ENCODE measurements at places on chromosomes 16 and 17.

DNA sequence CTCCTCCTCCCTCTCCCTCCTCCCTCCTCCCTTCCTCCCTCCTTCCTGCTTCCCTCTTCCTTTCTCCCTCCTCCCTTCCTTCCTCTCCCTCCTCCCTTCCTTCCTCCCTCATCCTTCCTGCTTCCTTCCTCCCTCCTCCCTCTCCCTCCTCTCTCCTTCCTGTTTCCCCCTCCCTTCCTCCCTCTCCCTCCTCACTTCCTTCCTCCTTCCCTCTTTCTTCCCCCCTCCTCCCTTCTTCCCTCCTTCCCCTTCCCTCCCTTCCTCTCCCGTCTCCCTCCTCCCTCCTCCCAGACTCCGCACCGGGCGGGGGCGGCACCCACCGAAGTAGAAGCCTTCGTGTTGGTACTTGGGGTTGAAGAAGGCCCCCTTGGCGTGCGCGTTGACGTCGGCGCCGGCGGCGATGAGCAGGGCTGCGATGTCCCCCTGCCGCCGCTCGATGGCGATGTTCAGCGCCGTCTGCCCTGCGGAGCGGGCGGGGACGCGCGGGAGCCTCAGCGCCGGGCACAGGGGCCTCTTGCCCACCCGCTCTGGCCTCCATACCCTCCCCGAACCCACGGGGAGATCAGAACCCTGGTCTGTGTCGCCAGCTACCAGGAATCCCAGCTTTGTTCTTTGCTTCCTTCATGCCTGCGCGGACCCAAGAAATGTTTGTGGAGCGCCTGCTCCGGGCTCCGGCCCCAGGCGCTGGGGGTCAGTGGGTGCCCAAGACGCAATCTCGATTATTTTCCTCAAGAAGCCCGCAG lies 22.2 kb downstream of the TRPV3 start:
- no peak for DNase-seq

- no peak for DNase-seq
These were observed 46.1 kb upstream of the NLK start for GRCh38 chr17:27996202-27997043.

DNA sequence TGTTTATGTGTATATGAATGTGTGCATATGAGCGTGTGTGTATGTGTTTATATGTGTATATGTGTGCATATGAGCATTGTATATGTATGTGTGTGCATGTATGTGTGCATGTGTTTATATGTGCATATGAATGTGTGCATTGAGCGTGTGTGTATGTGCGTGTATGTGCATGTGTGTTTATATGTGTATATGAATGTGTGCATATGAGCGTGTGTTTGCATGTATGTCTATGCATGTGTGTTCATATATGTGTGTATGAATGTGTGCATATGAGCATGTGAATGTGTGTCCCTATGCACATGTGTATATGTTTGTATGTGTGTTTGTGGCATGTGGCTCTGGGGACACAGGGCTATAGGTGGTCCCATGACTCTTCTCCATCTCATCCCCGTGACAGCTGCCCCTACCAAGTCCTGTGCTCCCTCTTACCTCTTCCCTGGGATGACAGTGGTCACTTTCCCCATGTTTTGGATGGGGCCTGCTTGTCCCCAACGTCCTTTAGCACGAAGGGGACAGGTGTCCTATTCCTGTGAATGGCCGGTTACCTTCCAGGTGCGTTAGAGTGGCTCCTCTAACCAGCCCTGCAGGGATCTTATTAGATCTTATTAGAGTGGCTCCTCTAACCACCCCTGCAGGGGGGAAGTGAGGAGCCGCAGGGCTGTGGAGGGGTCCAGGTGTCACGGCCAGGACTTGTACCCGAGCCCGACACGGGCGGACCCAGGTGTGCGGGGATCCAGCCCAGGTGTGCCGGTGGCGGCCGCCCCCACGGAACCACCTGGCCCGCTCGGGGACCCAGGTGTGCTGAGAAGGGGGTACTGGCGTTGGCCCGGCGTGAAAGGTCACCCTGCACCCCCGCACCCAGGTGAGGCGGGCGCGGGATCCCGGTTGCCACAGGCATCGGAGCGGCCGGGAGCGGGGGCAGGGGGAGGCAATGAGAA lies 105.6 kb downstream of the SEC14L1 start:
- no peak for DNase-seq

DNA sequence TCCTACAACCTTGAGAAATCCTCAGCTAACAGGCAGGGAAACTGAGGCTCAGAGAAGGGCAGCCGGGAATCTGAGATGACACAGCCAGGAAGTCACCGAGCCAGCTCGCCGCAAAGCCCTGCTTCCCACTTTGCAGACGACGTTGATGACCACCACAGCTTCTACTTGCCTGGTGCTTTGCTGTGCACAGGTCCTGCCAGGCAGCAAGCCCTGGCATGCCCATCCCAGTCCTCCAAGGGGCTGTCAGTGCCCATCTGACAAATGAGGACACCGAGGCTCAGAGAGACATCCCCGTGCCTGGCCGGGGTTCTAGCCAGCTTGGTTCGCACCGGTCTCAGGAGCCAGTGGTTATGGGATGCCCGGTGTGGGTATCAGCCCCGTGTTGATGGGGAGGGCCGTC lies 20.1 kb downstream of the KCNJ12 start:
- DNase-seq, result no peak

DNA sequence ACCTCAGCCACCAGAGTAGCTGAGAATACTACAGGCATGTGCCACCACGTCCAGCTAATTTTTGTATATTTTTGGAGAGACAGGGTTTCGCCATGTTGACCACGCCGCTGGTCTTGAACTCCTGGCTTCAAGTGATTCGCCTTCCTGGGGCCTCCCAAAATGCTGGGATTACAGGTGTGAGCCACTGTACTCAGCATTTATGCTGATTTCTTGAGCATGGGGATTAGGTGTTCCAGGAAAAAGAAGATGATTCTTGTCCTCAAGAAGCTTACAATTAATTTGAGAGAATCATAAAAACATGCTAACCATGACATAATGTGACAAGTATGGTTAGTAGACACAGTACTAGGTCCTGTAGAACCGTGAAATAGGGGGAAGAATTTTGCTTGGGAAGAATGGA lies 30.9 kb downstream of the NACA2 start:
- no peak for DNase-seq

GRCh38 chr16:79933603-79934002 lies 333.1 kb upstream of the MAF start:
- no peak for DNase-seq

DNA sequence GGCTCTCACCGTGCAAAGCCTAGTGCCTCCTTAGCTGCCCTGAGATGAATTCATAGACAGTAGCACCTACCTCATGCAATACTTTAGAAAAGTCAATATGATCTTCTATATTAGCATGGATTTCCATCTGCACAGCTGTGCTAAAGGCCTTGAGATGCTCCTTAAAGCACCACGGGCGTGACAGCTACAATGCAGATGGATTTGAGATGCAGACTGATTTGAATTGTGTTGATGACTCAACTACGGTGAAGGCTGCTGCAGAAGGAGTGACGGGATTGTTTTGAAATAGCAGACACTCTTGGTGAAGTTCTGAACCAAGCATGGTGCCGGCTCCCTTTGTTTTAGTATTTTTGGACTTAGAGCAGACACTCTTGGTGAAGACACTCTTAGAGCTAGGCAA lies 88.2 kb downstream of the SPECC1 start:
- no peak for DNase-seq

DNA sequence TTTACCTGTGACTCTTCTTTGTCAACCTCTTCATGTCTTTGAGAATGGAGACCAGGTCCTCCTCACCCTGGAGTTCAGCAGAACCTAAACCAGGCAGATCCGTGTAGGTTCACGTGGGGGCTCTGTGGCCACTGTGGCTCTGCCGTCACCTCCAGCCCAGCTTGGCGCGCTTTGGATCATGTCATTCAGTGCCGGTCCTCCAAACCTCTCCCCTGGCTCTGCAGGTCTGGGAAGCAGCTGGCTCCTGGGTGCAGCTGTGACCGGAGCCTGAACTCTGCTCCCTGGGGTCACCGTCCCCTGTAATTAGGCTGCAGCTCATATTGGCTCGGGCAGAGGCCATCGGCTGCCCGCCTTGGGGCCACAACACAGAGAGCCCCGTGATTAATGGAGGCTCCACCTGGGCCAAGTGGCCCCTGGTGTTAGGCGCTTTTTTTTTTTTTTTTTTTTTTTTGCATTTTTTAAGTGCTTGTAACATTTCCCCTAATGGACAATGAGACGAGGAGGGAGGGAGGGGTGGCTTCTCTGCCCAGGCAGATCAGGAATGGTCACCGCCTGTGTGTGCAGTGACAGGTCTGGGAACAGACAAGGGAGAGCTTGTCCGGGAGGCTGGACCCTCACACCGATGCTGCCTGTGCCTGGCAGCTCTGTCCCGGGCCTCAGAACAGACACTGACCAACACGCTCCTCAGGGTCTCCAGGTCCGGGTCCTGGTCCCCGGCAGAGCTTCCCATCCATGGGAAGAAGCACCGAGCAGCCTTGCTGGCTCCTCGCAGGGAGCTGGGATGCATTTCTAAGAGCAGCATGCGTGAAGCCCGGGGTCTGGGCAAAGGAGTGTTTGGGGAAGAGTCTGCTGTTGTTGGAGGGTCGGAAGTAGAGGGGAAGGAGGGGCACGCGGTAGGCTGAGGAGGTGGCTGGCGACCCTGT lies 247.9 kb downstream of the SEC14L1 start:
- no peak for DNase-seq
